A549 (cell line): ENCODE measurements at places on chromosomes 3 and 15. TPM values are rescaled to one million over a fixed set of nuclear protein-coding genes. Genes with fewer than 3 reads are reported as not detected.

The AQP9 gene
- polyA plus RNA-seq = not detected in 3 replicates

The SI gene
- polyA plus RNA-seq = not detected in 3 replicates

The CACNA2D2 gene
- polyA plus RNA-seq = 0.41 to 0.75 TPM (median 0.55 TPM) in 3 replicates

The FURIN gene
- 23.1 to 37.1 TPM (median 33.3 TPM) in 3 replicates for polyA plus RNA-seq

The MLF1 gene
- 12.6 to 16.9 TPM (median 13.5 TPM) in 3 replicates for polyA plus RNA-seq

The WDR93 gene
- polyA plus RNA-seq = 0.10 to 0.16 TPM (median 0.12 TPM) in 3 replicates

The DNAJC17 gene
- 19.2 to 22.3 TPM (median 19.5 TPM) in 3 replicates for polyA plus RNA-seq

The ACTRT3 gene
- polyA plus RNA-seq = 2.8 to 4.4 TPM (median 3.3 TPM) in 3 replicates

The GRIP2 gene
- 1.2 to 1.6 TPM (median 1.5 TPM) in 3 replicates for polyA plus RNA-seq

The GNAT1 gene
- not detected in 3 replicates for polyA plus RNA-seq

The DUOXA2 gene
- polyA plus RNA-seq = not detected in 3 replicates

The PPARG gene
- 34.6 to 38.9 TPM (median 35.2 TPM) in 3 replicates for polyA plus RNA-seq

The CHRNA5 gene
- 29.8 to 31.7 TPM (median 30.7 TPM) in 3 replicates for polyA plus RNA-seq

The ADGRG7 gene
- polyA plus RNA-seq = not detected in 3 replicates

The ACAN gene
- polyA plus RNA-seq = 0.01 to 0.05 TPM in 2 of 3 replicates, not detected in the other
